Epithelial cell of esophagus (primary cell): ENCODE measurements at places on chromosomes 16 and 17.

GRCh38 chr17:21031756-21032396 is 10.9 kb downstream of the USP22 start:
- no peak for DNase-seq

GRCh38 chr17:45708707-45709290 is 75.3 kb upstream of the CRHR1 start:
- DNase-seq: no peak

GRCh38 chr17:81234506-81234855 is 4.4 kb downstream of the TEPSIN start:
- no peak for DNase-seq

- no peak for DNase-seq
Measured at GRCh38 chr17:59892251-59892923, 356 bp downstream of the TUBD1 start.

DNA sequence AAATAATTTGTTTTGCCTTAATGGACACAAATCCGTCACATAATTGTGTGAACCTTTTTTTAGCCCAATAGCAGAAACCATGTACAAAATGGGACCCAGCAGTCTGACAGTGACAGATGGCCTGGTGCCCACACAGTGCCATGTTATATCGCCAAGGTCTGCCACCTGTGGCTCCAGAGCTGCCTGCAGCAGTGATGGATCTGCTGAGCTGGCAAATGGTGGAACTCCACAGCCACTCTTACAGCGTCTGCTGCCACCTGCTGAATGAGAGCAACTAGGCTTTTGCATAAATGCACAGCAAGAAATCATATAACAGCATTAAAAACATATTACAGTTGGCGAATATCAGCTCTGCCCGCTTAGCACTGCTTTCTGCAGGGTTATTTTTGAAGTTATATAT is 59.4 kb downstream of the NUP93 start:
- DNase-seq: peak; percentile 78

- DNase-seq: no peak
Measured at GRCh38 chr17:35064516-35065215, 1.2 kb upstream of the RFFL start.

DNA sequence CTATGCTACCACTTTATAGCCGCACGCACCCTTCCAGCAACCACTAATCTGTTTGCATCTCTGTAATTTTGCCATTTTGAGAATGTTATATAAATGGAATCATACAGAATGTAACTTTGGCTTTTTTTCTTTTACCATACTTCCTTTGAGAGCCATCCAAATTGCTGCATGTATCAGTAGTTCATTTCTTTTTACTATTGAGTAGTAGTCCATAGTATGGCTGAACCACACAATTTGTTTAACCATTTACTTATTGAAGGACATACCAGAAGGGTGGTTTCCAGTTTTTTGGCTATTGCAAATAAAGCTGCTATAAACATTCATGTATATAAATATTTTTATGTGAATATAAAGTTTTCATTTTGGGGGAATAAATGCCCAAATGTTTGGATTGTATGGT is 8.8 kb downstream of the TENT4B start:
- no peak for DNase-seq

DNA sequence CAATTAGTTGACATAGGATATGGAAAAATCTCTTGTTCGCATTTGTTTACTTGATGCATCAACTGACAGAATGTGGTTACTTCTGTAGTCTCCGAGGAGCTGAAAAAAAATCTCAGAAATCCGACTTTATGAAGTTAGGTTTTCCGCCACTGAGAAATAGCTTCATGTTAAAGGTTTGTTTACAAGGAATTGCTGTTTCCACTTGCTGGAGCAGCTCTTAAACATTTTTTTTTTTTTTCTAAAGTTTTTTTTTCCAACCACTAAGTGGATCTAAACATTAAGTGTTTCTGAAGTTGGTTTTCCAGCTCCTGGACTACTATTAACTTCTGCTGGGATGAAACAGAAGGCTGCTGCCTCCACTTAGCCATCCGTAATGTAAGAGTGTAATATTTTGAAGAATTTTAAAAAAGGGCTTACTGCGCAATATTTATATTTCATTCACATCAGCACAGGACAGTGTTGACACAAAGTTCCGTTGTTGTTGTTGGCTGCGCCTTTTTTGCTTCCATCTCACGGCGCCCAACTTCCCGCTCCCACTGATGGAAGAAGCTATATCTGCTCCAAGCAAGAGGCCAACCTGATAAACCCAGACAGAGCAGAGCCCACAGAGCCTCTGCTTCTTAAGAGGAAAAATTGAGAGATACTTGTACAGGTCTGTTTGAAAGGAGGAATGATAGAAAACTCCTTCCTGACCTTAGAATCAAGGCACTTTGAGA is 167.7 kb upstream of the KCNJ16 start:
- no peak for DNase-seq

GRCh38 chr16:17512636-17513220 is 42.0 kb upstream of the XYLT1 start:
- DNase-seq: no peak

- DNase-seq: no peak
Measured at GRCh38 chr17:20171741-20172365, 162.7 kb downstream of the SPECC1 start.

- no peak for DNase-seq
Measured at GRCh38 chr16:727291-727977, 528 bp downstream of the HAGHL start.
